ENCODE measurements at places on chromosomes 3 and 15. TPM values are rescaled to one million over a fixed set of nuclear protein-coding genes. Genes with fewer than 3 reads are reported as not detected.

GRCh38 chr3:153219146-153219545, 57.1 kb downstream of the RAP2B start:
- no peak for DNase-seq

- DNase-seq, result no peak
Measured at GRCh38 chr3:8507496-8507895, 5.9 kb downstream of the LMCD1 start.

Gene HYAL1
- 1.7 TPM for total RNA-seq

Gene PLSCR2
- not detected for total RNA-seq

Gene C3orf85
- total RNA-seq, result not detected

DNA sequence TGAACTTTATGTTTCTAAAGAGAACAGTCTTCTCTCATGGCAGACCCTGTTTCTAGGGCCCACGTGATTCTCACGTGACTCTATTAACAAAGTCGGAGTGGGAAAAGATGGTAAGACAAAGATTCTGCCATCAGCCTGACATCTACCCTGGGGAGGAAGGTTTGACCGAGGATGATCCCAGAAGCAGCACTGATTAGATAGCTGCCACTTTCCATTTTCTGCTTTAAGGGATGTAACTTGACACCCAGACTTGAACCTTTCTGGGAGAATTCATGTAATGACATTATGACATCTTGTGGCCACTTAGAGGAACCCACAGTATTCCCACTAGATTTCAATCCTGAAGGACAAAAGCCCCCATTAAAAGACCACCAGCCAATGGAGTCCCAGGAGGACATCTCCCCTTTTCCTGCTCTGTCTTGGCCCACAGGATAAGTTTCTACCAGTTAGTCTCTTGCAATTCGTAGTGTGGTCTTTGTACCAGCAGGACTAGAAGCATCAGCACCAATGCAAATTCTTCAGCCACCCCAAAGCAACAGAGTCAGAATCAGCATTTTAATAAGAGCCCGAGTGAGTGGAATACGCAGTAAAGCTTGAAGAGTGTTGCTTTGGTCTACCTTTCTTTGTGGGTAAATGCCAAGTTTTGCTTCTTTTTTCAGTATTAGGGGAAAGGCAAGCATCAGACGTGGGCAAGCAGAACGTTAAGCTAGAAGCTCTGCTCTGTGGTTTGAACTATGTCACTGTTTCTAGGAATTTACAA, 480.5 kb upstream of the PROK2 start:
- no peak for DNase-seq

GRCh38 chr15:56491110-56491722, 26.3 kb upstream of the MNS1 start:
- DNase-seq, result peak; percentile 77

- DNase-seq, result no peak
Measured at GRCh38 chr3:104598848-104599511, 767.7 kb upstream of the ALCAM start.

DNA sequence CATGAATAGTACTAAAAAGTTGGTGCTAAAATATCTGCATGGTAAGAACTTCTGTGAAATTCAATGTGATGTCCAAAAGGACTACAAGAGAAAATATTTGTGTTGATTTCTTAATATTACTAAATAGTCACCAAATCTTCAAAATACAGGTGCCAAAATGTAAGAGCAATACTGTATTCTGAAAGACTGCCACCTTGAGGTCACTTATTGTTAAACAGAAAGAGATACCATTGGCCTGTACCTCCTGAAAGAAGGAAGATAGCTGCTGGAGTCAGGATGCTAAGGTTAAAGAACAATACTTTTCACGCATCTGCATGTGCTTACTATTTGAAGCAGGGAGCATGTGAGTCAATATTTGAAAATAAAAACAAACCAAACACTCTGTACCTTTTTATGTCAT, 72.0 kb upstream of the LSAMP start:
- DNase-seq, result no peak
